ENCODE measurements at places on chromosomes 6 and 20.

- DNase-seq = no peak
Observed at GRCh38 chr6:46925563-46926253, 4.0 kb upstream of the ADGRF5 start.

- no peak for DNase-seq
Observed at GRCh38 chr20:49631061-49631716, 63.3 kb upstream of the PTGIS start.

GRCh38 chr6:169186496-169187169 is 67.0 kb downstream of the THBS2 start:
- no peak for DNase-seq

GRCh38 chr6:70592391-70593117 is 25.8 kb downstream of the SDHAF4 start:
- no peak for DNase-seq

- no peak for DNase-seq
Observed at GRCh38 chr6:104548297-104548696, 311.4 kb downstream of the HACE1 start.

GRCh38 chr6:152241013-152241766 is 396.0 kb downstream of the SYNE1 start:
- no peak for DNase-seq
